ENCODE measurements at places on chromosomes 12 and 14.

GRCh38 chr12:10155966-10156365, 16.0 kb downstream of the OLR1 start:
- no peak for DNase-seq

DNA sequence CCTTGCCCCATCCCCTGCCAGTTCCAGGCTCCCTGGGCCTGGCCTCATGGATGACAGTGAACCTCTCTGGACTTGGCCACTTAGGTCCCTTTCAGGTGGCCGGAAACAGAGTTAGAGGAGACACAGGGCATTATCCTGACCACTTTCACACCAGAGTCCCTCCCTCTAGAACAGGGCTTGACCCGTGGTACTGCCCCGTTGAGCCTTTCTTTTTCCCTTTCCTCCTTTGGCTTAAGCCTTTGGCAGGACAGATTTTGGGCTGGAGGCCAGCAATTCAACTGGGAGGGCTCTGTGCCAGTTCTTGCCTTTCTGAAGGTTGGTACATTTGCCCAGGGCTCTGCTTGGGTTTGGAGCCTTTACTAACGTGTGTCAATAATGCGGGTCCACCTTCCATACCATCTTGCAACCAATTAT, 22.8 kb downstream of the TPCN1 start:
- no peak for DNase-seq

GRCh38 chr14:39433452-39433813, 1.2 kb upstream of the FBXO33 start:
- no peak for DNase-seq

DNA sequence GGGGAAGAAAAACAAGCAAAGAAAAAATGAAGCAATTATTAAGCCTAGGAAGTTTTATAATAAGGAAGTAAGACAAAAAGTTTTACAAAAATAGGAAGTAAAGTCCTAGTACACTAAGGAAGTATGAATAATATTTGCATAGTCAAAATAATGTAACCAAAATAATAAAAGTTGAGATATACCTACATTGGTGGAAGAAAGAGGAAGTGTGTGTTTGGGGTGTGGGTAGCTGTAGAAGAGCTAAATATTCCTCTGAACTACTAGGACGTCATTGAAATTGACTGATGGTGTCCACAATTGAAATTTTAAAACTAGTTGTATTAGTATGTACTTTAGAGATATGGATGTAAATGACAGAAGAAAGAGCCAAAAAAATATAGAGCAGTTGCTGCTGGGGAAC, 228.4 kb upstream of the OTX2 start:
- DNase-seq = no peak

- DNase-seq = no peak
Observed at GRCh38 chr12:117522559-117522958, 161.1 kb upstream of the NOS1 start.

- no peak for DNase-seq
Observed at GRCh38 chr14:100439781-100440180, 116.6 kb downstream of the SLC25A47 start.

DNA sequence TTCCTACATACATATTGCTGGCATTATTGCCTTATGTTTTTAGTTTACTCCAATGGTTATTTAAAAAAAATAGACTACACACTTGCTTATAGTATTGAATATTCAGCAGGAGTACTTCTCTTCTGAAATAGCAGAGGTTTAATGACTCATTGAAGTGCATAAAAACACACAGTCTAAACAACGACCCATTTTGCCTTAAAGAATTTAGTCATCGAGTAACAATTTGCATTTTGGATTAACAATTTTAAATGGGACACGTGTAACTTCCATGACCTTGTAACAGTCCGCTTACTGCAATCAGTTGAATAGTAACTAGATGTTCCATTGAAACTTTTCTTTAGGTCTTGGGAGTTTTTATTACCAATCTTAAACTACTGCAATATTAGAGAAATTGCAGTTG, 9.0 kb downstream of the TRHDE start:
- DNase-seq = no peak

- no peak for DNase-seq
Observed at GRCh38 chr12:106901276-106901675, 54.4 kb upstream of the TMEM263 start.
